ENCODE measurements at places on chromosomes 16 and 17. TPM values are rescaled to one million over a fixed set of nuclear protein-coding genes. Genes with fewer than 3 reads are reported as not detected.
A peak's percentile ranks its signal among the peaks of the same experiment; 100 is the strongest.

- DNase-seq = peak; percentile 35
Observed at GRCh38 chr17:55783684-55784245, 32.9 kb downstream of the PCTP start.

- DNase-seq = peak; percentile 60
Observed at GRCh38 chr16:11034481-11034931, 90.1 kb downstream of the CLEC16A start.

- DNase-seq = no peak
Observed at GRCh38 chr17:5877948-5878347, 192.2 kb upstream of the WSCD1 start.

- no peak for DNase-seq
Observed at GRCh38 chr17:17134051-17134956, 71.8 kb downstream of the PLD6 start.

- DNase-seq = no peak
Observed at GRCh38 chr17:19791918-19792550, 43.9 kb upstream of the ALDH3A1 start.

GRCh38 chr16:23521037-23521743, 10.9 kb upstream of the GGA2 start:
- DNase-seq = no peak

DNA sequence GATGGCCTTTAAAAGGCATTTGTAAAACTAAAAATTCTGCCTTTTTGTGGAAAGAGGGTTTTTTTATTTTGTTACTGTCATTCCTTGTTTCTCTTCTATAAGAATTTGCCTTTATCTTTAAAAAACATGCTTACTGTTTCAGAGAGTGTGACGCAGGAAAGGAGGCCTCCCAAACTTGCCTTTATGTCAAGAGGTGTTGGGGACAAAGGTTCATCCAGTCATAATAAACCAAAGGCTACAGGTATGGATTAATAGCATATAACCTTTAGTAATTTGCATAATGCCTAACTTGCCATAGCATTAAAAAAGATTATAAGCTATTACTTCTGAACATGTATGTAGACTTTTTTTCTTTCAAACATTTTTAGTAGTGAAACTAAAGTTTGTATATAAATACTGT, 34.2 kb downstream of the CYLD start:
- no peak for DNase-seq

- DNase-seq = no peak
Observed at GRCh38 chr17:306536-307294, 45.9 kb downstream of the RPH3AL start.

GRCh38 chr17:7262192-7262934, at the start of gene CLDN7:
CLDN7 (minus strand) TSS chr17:7262478; CDS start chr17:7262043, 435 bp downstream.
- peak; percentile 95 for DNase-seq

Gene G6PC1
- 4.0 TPM for total RNA-seq

Gene PRDM7
- not detected for total RNA-seq

Gene KRTAP1-1
- total RNA-seq = not detected

Gene EIF3C
- total RNA-seq = 271 TPM

Gene PMP22
- 71.4 TPM for total RNA-seq

Gene EARS2
- total RNA-seq = 14.0 TPM

Gene WNT9B
- not detected for total RNA-seq

Gene DPEP3
- not detected for total RNA-seq
